ENCODE measurements at places on chromosomes 5 and 9.
A peak's percentile ranks its signal among the peaks of the same experiment; 100 is the strongest.

DNA sequence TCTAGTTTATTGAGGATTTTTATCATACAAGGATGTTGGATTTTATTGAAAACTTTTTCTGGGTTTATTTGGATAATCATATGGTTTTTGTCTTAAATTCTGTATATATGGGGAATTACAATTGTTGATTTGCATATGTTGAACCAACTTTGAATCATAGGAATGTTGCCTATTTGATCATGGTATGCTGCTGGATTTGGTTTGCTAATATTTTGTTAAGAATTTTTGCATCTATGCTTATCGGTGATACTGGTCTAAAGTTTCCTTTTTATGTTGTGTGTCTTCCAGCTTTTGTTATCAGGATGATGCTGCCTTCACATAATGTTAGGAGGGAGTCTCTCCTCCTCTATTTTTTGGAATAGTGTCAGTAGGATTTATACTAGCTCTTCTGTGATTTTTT is 745.0 kb downstream of the PRELID2 start:
- no peak for DNase-seq

DNA sequence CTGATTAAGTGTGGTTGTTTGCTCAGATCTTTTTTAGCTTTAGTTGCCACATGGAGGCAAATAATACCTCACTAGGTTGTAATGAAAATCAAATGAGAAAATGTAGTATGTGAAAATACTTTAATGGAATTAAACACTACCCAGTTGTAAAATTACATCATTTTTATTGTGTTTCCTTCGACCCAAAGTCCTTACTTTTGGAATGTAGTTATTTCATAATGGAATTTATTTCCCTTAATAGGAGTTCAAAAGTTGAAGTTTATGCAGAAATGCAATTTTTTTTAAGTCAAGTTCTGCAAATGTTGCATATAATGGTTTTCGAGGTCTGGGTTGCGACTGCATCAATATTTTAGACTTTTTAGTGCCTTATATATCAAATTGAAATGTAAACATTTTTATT is 31.0 kb downstream of the TNPO1 start:
- no peak for DNase-seq

DNA sequence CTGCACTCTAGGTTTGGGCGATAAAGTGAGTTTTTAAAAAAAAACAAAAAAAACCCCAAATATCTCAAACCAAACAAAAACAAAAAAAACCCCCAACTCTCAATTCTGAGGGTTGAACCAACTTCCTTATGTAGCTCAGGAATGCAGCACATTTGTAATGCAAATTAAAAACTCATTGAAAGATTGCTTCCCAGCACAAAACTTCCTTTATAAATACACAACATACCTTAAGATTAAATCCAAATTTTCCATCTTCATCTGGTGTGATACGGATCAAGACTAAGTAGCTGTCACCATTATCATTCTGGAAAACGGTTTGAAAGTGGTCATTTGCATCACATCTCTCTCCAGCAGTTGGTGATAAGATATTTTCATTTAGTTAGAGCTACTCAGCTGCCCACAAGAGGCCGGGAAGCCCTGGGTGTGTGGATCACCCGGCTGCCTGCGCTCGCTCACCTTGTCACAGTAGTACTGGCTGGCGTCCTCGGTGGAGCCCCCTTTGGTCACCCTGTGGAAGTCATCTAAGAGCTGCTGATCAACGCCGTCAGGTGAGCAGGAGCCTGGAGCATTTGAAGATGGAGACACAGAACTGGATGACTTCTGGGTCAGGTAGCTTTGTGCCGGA is 88.2 kb downstream of the PTPN3 start:
- DNase-seq, result peak; percentile 92

- peak; percentile 85 for DNase-seq
These were observed at the start of gene CXXC5 for GRCh38 chr5:139648205-139649081. CXXC5 (plus strand) TSS chr5:139648349; CDS start chr5:139680524, 32,175 bp downstream.

DNA sequence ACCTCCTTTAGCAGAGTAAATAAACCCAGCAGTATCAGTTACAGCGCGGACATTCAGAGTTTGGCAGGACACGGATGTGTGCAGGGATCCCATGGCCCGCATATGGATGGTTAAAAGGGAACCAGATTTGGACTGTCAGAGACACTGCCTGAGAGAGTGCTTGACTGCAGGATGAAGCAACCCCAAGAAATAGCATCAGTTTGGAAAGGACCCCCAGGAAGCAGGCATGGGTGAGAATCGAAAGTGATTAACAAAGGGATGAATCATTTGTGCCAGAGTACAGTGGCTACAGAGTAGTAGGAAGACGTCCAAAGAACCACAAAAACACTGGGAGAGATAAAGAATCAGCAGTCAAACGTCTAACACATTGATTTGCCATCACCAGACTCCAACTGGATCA is 5.5 kb downstream of the C7 start:
- no peak for DNase-seq

DNA sequence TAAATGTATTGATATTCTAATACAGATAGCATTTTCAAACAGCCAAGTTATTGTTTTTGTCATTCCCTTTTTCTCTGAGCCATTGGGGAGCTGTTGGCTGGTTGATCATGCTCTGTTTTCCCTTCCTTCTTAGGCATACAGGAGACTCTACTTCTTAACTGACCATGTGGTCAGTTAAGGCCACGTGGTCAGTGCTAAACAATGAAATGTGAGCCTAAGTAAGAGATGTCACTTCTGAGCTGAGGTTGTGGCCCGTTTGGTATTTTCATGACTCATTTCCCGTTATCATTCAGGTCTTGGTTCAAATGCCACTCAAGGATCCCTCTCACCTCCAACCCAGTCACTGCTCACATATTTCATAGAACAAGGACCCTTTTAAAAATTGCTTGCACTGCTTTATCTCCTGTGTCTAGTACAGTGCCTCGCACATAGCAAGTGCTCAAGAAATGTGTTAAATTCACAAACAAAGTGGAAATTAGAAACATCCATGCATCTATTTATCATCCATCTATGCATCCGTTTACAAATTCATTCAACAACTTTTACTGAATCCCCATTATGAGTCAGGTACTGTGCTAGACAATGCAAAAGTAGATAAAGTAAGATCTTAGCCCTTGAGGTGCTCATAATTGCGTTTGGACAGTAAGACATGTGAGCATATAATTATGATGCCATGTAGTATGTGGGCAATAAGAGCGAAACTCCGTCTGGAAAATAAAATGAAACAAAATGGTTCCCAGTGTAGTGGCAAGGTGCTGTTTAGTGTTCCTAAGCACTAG is 50.7 kb downstream of the ARRDC3 start:
- DNase-seq, result no peak

DNA sequence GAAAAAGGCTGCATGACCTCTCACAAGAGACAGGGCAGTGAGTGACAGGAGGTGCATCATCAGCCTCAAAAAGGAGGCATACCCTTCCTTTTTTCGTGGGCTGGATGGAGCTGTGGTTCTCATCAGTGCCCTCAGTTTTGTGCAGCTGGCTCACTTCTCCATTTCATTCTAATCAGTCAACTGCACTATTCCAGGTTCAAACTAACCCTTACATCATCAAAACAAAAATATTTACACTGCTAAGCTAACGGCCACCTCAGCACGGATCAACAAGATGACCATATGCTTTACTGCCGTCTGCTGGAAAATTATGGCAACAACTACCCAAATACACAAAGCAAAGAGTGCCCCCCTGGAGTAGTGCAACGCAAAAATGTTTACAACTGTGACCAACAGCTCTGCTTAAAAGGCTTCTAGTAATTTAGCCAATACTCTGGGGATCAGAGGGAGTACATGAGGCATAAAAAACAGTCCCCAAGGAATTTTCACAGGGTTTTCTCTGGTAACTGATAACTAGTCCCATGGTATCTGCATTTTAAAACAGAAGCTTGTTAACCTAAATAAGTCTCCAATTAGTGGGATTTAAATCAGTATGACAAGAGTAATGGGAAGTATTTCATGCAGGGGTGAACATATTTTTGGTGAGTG is 10.8 kb downstream of the KCNV2 start:
- no peak for DNase-seq

DNA sequence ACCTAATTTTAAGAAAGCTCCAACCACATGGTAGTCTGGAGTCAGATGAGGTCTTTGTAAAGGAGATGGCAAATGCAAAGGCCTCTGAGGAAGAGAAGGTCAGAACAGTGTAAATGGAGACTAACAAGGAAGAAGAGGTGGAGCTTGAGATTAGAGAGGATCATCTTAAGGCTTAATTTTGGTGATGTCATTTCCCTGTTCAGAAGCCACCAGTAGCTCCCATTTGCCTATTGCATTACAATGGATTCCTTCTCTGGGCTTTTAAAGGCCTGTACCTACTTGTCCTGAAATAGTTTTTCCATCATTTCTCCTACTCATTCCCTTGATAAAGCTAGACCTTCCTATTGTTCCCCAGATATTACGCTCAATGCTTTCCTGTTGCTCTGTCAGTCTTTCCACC is 16.1 kb downstream of the PCSK5 start:
- DNase-seq, result no peak

DNA sequence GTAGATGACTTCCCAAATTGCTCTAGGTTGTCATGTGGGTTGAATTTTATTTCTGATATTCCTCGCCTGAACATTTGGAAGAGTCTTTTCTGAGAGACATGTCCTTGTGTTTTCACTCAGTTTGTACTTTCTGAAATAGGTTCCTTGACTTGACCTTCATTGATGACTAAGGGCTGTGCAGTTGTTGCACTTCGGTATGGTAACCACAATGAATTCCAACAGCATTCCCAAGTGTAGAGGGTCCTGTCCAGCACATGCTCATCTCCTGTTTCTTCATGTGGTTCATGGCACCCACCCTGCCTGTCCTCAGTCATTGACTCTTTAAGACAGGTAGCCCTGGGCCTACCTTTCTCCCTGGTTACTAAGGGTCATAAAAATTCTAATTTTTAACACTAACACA is 527.8 kb downstream of the MTRR start:
- DNase-seq, result no peak

DNA sequence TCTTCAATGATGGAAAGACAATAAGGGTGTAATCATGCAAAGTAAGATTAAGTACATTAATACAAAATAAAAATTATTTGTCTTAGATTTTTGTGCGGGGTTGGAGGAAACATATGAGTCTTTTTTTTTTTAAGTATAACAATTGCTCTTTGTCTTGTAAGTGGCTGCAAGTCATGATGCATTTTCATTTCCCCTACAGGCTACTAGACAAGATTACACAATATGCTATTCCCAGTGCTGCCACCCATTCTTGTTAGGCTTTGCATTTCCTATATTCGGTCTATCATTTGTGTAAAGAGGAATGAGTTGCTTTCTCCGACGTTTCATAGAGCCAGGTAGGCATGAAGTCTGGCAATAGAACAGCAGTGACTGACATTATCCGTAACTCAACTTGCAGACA is 294.2 kb upstream of the CYLC2 start:
- no peak for DNase-seq

DNA sequence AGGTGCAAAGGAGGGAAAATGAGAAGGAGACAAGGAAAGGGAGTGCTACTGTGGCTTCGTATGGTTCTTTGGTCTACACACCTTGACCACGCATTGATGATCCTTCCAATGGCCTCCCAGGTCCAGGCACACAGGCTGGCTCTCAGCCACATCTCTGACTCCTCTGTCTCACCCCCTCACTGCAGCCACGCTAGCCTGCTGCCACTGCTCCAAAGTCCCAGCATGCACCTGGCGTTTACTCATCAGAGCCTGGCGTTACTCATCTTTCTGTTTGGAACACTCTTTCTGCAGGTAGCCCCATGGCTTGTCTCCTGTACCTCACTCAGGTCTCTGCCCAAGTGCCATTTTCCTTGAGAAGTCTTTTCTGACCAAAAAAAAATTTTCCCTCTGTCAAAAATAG is 195.5 kb downstream of the SNCAIP start:
- DNase-seq, result no peak

- DNase-seq, result no peak
These were observed 133.7 kb downstream of the DMAC1 start for GRCh38 chr9:7665874-7666273.

DNA sequence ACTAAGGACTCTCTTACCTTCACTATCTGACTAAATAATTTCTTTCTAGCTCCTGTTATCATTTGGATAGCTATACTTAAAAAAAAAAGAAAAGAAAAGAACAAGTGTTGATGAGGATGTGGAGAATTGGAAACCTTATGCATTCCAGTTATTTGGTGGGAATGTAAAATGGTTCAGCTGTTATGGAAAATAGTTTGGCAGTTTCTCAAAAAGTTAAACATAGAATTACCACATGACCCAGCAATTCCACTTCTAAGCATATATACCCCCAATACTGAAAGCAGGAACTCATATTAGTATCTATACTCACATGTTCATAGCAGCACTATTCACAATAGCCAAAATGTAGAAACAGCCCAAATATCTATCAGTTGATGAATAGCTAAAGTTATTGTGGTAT is 61.1 kb downstream of the GNA14 start:
- no peak for DNase-seq

GRCh38 chr9:108278341-108278740 is 577.4 kb downstream of the ACTL7B start:
- no peak for DNase-seq

DNA sequence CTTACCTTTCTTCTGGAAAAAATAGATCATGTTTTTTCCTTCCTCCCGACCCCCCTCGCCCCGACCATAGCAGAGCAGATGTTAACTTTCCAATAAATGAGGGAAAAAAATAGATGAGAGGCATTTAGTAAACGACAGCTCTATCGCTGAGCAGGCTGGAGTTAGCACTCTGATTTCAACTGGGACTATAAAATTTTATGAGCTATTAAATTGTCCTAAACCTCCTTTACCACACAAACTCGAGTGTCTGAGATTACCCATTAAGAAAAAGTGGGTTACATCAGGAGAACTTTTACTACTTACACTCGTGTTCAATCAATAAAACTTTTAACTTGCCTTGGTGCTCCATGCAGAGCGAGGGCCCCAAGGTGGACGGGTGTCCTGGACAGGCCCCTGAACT is 59.8 kb upstream of the RNU6ATAC start:
- DNase-seq, result no peak

GRCh38 chr9:138049085-138049778 is 171.7 kb downstream of the CACNA1B start:
- DNase-seq, result no peak

GRCh38 chr9:80233906-80234305 is 662.1 kb downstream of the TLE4 start:
- DNase-seq, result no peak

DNA sequence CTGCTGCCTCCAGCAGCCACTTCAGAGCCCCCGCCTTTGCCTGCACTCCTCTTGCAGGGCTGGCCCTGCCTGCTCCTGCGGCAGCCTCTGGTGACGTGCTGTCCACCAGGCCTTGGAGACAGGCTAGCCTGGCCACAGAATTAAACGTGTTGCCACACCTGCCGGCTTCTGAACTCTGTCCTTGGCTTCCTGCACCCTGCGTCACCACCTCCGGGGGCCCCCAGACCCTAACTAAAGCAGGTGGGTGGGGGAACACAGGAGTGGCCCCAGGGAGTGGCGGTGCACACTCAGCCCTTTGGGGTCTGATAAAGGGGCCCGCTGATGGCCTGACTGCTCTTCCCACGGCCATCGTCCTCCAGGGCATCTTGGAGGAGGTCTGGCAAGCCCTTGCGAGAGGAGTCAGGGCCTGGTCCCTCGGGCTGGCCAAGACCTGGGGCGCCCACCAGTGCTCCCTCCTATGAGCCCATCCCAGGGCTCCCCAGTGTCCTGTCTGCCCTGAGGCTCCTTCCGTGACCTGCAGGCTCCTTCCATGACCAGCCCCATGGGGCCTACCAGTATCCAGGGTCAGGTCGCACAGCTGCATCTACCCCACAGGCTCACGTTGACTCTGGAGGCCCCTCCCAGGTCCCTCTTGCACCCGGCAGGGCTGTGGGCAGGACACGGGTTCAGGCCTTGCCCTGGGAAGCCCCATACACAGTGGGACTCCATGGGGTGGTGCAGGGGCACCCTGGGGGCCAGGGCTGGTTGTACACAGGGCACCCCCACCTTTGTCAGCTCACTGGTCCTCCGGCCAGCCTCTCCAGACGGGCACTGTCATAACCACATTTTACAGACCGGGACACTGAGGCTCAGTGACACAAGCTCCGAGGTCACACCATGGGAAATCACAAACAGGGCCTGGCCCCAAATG is 1.0 kb upstream of the MAMDC4 start:
- DNase-seq, result no peak
